ENCODE measurements at places on chromosomes 7 and 10.

- no peak for DNase-seq
These were observed 10.4 kb downstream of the TMEM72 start for GRCh38 chr10:44921506-44921905.

DNA sequence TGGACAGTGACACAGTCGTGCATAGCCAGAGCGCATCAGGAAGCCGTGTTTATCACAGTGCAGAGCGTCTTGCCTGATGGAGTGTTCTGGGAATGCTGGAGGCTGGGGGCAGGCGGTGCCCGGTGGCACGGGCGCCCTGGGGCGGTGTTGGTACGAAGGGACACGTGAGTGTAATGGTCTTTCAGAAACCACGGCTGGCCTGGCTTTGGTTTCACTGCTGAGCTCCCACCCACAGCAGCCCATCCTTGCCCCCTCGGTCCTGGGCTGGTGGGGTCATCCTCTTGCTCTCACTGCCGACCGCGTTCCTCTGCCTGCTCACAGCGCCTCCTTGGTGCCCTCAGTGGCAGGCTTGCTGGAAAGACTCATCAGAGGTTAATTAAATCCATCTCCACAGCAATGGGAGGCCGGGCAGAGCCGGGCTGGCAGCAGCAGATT, 50.6 kb downstream of the NKX6-2 start:
- no peak for DNase-seq

DNA sequence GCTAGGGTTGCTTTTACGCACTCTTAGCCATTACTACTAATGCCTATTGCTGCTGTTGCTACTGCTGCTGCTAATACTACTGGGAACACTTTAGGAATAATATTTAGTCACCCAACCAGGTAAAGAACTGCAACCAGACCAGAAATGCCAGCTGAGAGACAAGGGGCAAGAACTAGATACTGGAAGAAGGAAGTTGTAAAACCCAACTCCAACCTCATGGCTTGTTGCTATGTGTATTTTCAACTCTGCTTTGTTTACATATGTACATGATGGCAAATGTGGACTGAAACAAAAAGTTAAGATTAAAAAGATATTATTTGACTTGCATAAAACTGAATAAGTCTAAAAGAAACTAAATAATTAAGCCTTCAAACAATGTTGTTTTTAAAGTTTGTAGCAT, 177.7 kb downstream of the GNAT3 start:
- DNase-seq = no peak

- DNase-seq = no peak
These were observed 764 bp upstream of the TCF7L2 start for GRCh38 chr10:112949143-112949823.

DNA sequence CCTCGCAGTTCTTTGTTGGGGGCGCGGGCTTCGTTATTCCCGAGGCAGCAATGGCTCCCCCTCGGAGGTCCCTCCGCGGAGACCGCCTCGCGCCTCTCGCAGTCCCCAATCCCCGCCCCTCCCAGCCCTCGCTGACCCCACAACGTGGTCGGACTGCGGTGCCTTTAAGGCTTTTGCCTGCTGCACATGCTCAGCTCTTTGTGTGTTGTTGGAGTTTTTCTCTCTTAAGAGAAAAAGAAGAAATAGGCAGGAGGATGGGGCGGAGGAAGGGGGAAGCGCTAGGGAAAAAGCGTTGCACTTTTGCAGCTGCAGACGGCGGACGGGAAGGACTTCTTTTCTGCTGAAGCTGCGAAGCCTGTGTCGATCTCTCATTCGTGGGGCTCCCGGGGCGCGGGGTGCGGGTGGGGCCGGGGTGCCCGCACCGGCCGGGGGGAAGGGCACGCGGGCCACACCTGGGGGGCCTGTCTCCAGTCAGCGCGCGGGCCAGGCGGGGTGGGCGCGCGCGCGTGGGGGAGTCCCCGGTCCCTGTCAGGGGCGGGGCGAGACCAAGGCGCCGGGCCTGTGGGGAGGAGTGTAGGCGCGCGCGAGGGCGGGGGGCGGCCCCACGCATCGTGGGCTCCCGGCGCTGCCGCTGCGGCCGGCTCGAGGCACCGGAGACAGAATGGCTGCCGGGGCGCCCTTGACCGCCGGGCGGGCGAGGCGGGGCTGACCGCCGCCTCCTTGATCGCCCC, 445 bp upstream of the ATRNL1 start:
- no peak for DNase-seq

- DNase-seq = no peak
These were observed 8.8 kb upstream of the ABI1 start for GRCh38 chr10:26869528-26869927.

- no peak for DNase-seq
These were observed 38.6 kb upstream of the CNPY1 start for GRCh38 chr7:155584763-155585531.

GRCh38 chr7:55572378-55573233, at the start of gene VOPP1:
TSS of gene VOPP1 (minus strand) at chr7:55572502. CDS start at chr7:55572324, 178 bp downstream.
- DNase-seq = peak; percentile 53

DNA sequence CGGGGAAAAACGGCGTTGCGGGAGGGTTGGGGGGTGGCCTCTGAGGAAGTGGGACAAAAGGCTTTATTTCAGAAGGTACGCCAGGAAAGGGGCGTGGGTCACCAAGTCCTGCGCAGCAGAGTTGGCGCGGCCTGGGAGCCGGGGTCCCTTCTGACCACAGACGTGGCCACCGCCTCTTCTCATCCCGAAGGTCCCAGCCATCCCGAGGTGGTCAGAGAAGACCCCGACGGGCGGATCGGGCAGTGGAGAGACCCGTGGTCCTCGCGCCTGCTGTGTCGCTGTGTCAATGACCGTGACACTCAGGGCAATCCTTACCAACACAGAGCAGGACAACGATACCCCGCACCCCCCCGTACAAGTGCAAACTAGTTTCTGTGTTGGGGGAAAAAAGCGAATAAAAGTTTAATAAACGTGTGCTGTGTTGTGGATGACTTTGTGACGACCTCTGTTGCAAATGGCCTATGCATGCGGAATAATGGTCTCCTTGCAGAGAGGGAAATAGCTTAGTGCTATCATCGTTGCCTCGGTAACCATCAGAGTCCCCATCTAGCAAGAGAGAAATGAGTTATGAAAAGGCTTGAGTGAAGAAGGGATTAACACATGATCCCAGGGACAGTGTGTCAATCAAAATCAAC, 19.4 kb upstream of the GATA3 start:
- DNase-seq = peak; percentile 1

- DNase-seq = no peak
These were observed 36.3 kb downstream of the LAMB4 start for GRCh38 chr7:108093851-108094331.

DNA sequence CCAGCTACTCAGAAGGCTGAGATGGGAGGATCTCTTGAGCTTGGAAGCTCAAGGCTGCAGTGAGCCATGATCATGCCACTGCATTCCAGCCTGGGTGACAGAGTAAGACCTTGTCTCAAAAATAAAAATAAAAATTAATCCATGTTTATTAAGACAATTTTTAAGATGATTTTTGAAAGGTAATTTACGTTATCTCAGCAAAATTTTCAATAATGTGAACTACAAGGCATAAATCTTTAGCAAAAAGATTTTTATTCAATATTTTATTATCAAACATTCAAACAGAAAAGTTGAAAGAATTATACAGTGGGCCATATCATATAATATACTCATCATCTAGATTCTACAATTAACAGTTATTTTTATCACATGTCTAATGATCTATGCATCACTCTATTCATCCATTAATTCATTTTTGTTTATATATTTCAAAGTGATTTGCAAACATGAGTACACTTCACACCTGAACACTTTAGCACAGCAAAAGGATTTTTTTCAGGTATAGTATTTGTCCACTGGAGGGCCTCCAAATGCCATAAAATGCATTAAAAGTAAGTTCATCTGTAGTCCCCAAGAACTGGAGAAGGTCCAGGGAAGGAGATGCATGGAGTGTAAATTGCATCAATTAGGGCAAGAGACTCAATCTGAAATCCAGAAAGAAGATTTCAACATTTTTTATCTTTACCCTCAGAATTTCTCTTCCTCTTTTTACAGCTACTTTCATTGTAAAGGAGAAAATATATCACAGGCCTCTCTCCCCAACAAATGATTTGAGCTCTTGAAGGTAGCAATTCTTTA, 38.6 kb upstream of the RSBN1L start:
- DNase-seq = peak; percentile 17

DNA sequence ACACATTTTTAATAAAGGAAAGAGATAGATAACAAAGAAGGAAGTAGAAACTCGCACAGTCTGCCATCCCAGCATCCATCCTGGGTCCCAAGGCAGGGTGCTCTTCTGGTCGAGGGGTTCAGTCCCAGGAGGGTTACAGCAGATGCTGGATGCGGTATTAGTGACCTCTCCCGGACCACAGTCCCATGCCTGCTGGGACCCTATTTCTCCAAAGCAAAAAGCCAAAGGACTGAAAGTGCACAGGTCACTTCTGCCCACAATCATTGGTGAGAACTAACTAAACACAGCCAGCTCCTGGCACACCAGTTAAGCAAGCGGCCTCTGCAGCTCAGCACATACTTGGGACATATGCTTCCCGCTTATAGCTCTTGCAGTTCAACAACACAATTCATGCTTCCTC, 96.1 kb upstream of the HABP2 start:
- no peak for DNase-seq

DNA sequence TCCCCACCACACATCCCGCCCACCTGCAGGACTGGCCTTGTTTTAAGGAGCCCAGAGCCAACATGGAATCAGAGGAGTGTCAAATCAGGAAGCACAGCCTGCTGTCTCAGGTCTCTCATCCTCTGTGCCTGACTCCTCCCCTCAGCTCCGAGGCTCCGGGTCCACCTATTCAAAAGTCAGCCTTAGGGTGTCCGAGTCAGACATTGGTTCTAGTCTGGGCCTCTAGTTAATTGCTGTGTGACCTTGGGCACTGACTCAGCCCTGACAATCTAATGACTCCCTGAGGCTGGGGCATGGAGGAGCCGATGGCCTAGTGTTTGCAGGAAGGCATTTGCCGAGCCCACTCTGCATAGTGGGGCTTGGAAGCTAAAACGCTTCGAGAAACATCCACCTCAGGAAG, 223.1 kb upstream of the PPP2R2D start:
- DNase-seq = no peak

DNA sequence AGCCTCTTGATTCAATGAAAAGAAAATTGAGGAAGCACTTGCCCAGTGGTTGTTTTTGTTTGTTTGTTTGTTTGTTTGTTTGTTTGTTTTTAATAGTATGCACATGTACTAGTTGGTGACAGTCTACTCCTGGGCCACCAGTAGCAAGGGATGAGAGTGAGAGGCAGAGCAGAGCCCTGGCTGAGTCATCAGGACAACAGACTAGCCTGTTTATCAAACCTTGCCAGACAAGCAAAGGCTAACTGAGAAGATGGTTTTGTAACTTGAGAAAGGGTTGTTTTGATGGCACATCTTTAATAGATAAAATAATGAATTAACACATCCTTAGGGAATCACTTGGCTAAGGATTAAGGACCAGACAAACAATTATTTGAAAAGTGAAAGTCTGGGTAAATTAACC, 78.1 kb downstream of the INHBA start:
- DNase-seq = no peak

- DNase-seq = no peak
These were observed 127.2 kb upstream of the MGMT start for GRCh38 chr10:129339841-129340240.

DNA sequence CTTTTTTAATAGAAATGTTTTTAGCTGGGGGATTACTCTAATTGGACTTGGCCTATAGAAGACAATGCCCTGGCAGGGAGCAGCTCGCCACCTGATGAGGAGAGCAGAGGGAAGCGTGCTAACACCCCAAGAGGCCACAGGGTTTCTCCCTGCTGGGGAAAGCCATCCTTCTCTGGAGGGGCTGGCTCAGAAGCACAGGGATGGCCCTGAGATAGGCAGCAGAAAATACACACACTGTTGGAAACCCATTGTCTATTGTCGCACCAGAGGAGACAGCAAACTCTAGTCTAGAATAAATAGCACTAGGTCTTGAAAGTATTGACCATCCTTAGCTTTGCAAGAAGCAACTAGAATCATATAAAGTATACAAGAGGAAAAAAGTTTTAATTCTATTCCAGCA, 5.4 kb downstream of the COBL start:
- DNase-seq = no peak

Measured in DMS79 (cell line).